Mesendoderm (in vitro differentiated cells): ENCODE measurements at places on chromosomes 5 and 9.

DNA sequence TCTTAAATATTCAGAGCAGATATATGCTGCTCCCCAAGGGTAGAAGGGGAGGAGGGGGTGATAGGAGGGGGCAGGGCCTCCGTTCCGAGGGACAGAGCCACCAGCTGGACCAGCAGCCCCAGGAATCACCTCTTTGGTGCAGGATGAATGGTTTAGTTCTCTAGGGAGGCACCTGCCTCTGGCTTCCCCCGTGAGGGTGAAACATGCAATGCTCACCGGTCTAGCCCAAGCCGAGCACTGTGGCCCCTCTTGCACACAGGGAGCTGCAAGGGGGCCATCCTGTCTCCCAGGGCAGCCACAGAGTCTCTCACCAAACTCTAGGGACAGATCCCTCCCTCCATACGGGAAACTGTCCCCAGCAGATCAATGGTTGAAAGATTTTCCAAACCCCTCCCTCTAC, 163.7 kb downstream of the DAB2IP start:
- no peak for DNase-seq

- no peak for DNase-seq
Measured at GRCh38 chr5:155826611-155827507, 500.1 kb upstream of the SGCD start.

- DNase-seq = no peak
Measured at GRCh38 chr9:107064378-107064777, 201.4 kb downstream of the ZNF462 start.

- no peak for DNase-seq
Measured at GRCh38 chr9:89274838-89275237, 36.2 kb upstream of the CKS2 start.

DNA sequence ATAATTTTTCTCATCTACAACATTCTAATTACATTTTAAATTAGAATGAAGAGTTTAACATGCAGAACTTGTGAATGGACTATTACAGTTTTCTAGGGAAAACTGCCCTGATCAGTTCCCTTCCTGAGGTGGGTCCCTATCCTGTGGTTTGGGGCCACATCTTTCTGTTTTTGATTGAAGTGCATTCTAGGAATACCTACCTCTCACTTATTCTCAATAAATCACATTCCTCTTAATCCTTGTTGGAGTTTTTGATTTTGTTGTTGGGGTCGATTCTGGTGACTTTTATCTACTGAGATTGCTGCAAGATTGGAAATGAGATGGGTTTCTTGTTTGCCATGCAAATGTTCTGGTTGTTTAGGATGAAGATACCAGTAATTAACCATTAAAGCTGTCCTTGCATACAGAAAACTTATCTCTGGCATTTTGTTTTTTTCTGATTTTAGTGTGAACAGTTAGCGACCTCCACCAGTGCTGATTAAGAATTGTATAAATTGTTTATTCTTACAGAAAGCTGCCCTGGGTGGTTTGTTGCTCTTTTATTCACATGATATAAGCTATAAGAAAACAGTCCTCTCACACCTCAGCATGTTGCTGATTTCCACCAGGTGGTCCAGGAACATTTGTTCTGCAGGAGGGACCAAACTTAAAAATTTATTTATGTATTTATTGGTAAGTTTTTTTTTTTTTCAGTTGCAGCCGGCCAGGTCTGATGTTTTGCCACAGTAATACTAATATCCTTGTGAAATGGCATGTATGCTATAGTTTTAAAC, 269.9 kb downstream of the FANCC start:
- DNase-seq = peak; percentile 69

DNA sequence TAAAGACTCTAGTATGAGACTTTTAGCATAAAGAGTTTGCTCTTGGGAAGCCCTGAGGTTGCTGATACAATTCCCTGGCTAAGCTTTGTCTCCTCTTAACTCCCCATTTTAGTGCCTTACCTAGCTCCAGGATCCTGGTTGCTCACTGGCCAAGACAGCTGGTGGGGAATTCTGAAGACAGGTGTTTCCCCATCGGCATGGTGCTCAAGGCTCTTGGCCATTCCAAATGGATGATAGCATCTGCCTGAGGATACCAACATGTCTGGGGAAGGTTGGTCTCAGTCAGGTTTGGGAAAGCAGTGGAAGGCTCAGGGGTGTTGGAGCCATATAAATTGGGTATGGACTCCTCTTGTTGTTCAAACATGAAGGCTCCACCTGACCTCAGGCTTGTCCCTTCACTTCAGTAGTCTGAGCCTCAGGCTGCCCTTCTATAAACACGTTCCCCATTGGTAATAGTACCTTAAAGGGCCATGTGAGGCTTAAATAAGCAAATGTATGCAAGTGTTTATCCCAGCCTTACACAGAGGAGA, 44.5 kb upstream of the CXCL14 start:
- no peak for DNase-seq

DNA sequence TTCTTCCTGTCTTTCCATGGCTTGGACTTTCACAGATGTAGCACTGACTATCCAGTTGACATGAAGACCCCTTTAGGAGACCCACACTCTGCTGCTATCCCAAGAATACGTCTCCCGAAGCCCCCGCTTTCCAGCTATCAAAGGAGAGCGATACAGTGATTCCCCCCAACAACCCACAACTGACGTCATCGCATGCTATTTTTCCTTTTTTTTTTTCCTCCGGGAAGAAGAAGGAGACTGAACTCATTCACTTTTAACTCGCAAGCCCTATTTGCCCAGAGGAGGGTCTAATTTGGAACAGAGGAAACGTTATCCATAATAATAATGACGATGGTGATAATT, 2.1 kb downstream of the PAPPA start:
- DNase-seq = no peak

GRCh38 chr5:16891033-16891432, 45.1 kb downstream of the MYO10 start:
- no peak for DNase-seq

GRCh38 chr5:149152317-149152746, 11.0 kb downstream of the ABLIM3 start:
- peak; percentile 47 for DNase-seq

DNA sequence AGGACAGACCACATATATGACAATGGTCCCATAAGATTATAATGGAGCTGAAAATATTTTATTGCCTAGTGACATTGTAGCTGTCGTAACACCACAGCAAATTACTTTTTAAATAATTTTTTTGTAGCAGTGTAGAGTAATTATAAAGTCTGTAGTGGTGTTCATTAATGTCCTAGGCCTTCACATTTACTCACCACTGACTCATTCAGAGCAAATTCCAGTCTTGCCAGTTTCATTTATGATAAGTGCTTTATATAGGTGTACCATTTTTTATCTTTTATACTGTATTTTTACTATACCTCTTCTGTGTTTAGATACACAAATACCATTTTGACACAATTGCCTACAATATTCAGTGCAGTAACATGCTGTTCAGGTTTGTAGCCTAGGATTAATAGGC, 67.6 kb downstream of the TLE4 start:
- no peak for DNase-seq

- DNase-seq = no peak
Measured at GRCh38 chr5:159395202-159395601, 64.9 kb upstream of the IL12B start.

DNA sequence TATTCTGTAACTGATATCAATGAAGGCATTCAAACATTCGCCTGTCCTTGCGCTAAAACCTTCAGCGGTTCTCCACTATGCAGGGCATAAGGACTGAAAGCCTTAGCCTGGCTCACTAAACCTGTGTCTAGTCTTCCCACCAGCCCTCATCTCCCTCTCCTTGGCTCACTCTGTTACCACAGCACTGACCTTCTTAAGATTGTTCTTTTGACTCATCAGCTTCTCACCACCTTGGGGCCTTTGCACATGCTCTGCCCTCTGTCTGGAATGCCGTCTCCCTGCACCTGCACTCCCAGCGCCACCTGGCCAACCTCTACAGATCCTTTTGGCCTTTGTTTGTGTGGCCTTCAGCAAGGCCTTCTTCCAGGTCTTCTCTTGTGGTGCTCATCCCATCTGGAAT, 131.8 kb upstream of the IER5L start:
- DNase-seq = no peak

DNA sequence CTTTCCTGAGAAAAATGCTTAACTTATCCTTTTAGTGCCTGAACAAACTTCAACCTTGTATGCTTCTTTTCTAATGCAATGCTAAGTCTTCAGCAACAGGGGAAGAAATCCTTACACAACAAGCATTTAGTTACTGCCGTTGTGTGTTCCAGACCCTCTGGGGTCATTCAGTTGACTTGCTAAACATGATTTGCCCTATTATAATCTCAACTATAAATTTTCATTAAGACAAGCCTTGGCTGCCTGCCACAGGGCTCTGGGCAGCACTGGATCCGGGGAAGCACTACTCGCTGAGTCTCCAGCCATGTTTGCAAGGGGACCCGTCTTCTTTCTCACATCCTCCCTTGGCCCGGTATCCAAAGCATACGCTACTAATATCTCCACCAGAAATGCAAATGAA, 58.1 kb downstream of the PTCH1 start:
- DNase-seq = no peak

DNA sequence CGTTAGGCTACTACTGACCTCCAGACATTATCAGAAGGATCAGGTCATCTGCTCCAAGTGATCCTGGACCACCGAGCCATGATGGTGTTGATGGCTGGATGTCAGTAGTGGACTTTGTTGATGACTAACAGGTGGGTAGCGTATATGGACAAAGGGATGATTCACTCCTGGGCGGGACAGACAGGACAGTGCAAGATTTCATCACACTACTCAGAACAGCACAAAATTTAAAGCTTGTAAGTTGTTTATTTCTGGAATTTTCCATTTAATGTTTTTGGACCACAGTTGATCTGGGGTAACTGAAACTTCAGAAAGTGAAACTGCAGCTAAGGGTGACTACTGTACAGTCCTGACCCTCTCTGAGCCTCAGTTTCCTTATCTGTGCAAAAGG, 12.7 kb downstream of the PDGFRB start:
- DNase-seq = no peak

GRCh38 chr5:135944967-135945560, 9.7 kb downstream of the LECT2 start:
- DNase-seq = peak; percentile 83

- peak; percentile 50 for DNase-seq
Measured at GRCh38 chr5:18281947-18282581, 647.8 kb downstream of the TAF11L14 start.

DNA sequence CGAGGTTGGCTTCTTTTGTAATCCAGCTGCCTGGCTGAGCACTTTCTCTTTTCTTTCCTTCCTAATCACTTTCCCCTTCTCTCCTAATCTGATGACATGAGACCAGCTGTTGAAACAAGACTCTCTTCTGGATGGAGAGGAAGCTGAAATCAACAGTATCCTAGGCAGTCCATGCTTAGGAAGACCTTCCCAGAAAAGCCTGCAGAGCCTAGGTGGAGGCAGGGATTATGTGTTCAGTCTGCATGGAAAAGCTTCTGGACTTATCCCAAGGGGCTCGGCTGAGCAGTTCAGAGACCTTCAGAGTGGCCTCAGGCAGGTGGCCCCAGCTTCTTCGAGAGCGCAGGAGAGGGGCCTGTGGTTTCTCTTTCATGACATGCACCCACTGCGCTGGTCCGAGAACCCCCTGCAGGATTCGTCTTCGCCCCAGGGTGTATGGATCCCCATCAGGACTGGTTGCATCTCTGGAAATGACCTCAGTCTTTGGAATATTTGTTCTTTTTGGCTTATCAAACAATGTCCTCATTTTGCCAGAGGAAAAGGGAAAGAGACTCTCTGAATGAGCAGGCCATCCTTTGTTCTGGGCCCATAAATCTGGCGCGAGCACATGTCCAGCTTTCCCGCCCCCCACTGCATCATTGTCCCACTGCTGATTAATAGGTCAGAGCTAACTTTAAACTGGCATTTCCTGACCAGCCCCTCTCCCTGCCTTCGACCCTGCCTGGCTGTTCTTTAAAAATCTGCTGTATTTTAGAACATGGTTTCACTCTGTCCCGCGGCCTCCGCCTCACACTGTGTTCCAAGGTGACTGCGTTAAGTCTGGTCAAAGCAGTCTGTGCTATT, 177.9 kb upstream of the KLF4 start:
- DNase-seq = no peak

- DNase-seq = no peak
Measured at GRCh38 chr9:128632486-128632885, 24.2 kb downstream of the DYNC2I2 start.

GRCh38 chr9:112787978-112788377, 37.4 kb downstream of the SNX30 start:
- no peak for DNase-seq

GRCh38 chr9:4538107-4538506, 47.8 kb downstream of the SLC1A1 start:
- DNase-seq = peak; percentile 19

GRCh38 chr5:32170303-32171151, 3.6 kb downstream of the GOLPH3 start:
- peak; percentile 43 for DNase-seq

DNA sequence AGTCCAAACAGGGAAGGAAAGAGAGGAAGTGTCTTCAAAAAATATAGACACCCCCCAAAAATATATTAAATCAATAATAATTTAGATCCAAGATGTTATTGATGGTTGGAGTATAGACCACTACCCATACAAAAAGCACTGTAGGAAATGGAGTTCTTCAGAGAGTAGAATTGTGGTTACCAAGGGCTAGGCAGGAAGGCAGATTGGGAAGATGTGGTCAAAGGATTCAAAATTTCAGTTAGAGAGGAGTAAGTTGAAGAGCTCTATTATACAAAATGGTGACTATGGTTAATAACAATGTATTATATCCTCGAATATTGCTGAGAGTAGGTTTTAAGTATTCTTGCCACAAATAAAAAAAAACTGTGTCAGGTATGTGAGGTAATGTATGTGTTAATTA, 149.4 kb downstream of the CWC27 start:
- no peak for DNase-seq

DNA sequence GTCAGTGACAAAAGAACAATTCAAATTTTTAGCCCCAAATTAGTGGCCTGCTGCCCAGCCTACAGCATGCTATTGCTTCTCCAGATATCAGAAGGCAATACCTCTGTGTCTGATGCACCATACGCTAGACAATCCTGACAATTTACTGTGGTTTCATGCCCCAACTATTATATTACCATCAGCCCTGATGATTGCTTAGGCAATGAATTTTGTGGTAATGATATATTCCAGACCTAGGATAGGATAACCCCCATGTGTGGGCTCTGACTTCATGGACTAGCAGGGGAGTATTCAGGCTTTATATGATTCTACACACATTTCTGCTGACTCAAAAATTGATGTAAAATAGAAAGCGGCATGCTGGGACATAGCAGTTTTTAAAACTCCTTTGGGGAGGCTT, 168.7 kb upstream of the FST start:
- DNase-seq = no peak

DNA sequence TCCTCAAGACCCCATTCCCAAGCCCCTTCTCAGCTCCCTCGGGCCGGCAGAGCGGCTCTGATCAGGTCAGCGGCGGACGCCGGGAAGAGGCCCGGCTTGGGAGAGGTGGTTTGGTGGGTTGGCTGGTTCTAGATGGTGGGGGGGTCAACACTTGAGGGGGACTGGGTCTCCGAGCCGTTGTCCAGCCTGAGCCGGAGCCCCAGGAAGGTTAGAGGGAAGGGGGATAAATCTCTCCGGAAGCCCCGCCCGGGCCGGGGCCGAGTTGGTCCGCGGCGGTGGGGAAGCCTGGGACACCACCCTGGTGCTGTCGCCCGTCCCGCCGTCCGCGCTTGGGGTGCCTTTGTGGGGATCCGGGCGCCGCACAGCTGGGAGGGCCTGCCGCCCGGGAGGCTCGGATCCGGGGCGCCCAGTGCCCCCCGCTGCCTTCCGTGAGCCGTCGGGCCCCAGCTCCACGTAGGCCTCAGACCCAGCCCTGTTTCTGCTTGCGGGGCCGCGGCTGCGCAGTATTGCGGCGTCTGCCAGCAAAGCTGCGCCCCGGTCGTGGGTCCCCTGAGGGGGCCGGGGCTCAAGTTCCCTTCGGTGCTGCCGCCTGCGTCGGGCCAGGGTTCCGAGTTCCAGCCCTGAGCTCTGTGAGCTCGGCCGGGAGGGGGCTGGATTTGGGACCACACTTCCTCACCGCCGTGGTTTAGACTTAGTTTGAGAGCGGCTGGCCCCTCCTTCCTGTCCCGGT, 542 bp upstream of the TRIM52 start:
- DNase-seq = peak; percentile 90
